ENCODE measurements at places on chromosomes 1 and 21. TPM values are rescaled to one million over a fixed set of nuclear protein-coding genes. Genes with fewer than 3 reads are reported as not detected.

- DNase-seq, result no peak
Measured at GRCh38 chr1:167617153-167618147, 12.6 kb upstream of the RCSD1 start.

- DNase-seq, result no peak
Measured at GRCh38 chr1:231422798-231423309, 767 bp upstream of the EGLN1 start.

The MCOLN3 gene
- 0.74 TPM for total RNA-seq

DNA sequence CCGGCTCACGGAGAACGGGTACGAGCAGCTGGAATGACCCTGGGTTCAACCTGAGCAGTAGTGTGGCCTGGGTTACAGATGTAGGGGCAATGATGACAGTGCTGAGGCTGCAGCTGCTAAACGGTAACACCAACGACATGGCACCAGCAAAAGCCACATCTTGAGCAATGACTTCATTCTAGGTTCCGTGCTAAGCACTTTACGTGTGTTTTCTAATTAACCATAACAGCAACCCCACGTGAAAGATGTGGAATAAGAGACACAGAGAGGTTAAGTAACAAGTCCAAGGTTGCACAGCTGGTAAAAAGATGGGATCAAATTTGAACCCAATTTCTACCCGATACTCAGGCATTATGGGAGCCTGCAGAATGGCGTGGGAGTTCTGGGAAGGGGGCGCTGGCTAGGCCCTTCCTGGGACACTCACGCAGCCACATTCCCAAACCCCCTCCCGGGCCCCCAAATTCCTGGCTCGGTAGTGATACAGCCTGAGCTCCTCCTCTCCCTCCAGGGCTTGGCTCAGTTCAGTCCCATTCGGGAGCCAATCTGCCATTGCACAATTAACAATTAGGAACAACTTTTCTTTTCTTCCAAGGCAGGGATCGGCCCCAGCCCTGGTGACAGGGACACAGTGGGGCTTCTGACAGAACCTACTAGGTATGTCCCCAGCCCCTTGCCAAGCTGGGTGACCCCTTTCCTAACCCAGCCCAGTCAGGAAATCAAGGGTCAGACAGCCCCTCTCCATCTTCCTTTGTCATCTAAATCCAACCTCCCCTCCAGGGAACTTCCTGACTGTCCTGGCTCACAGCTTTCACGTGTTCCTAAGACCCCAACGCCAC is 23.8 kb upstream of the ECE1 start:
- no peak for DNase-seq

The DNTTIP2 gene
- total RNA-seq, result 75.7 TPM

The SYPL2 gene
- total RNA-seq, result 0.10 TPM

GRCh38 chr1:109828756-109829505 is 65.2 kb upstream of the EPS8L3 start:
- DNase-seq, result no peak

GRCh38 chr1:3787349-3787715 is 9.0 kb downstream of the LRRC47 start:
- DNase-seq, result peak; percentile 82

DNA sequence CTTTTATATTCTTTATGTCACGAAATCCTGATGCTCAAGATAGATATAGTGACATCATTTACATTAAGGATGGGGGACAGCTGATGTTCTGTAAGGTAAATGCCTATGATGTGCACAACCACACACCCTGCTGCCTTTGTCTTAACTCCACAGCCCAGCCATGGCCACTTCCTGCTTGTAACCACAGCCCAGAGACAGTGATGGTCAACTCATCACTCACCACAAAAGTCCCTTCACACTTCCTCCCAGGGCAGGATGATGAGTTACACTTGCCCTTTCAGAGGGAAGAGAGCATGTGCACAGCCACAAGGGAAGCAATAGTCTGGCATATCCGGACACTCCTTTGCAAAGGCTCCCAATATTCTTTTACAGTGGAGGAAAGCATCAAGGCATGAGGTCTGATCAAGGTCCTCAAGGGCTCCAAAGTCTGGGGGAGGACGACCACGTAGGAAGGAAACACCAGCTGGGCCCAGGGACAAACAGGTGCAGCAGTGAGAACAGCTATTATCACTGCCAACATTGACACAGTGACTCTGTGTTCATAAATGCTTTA is 53.8 kb downstream of the PLPP3 start:
- peak; percentile 1 for DNase-seq

DNA sequence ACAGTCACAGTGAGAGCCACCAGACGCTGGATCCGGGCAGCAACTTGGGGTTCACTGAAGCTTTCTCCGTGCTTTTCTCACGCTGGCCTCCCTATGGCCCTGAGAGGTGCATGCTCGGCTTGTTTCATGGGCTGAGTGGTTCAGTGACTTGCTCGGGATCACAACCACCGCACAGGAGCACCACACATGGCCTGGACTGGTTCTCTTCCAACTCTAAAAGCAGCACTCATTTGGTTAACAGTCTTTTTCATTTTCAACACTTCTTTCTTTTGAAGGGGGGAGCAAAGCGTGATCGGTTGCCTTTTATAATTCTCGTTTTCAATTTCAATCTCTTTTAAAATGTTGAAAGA is 26.2 kb downstream of the UBIAD1 start:
- no peak for DNase-seq

- DNase-seq, result no peak
Measured at GRCh38 chr1:1781526-1781903, 3.2 kb upstream of the NADK start.

The LIN28A gene
- total RNA-seq, result not detected

DNA sequence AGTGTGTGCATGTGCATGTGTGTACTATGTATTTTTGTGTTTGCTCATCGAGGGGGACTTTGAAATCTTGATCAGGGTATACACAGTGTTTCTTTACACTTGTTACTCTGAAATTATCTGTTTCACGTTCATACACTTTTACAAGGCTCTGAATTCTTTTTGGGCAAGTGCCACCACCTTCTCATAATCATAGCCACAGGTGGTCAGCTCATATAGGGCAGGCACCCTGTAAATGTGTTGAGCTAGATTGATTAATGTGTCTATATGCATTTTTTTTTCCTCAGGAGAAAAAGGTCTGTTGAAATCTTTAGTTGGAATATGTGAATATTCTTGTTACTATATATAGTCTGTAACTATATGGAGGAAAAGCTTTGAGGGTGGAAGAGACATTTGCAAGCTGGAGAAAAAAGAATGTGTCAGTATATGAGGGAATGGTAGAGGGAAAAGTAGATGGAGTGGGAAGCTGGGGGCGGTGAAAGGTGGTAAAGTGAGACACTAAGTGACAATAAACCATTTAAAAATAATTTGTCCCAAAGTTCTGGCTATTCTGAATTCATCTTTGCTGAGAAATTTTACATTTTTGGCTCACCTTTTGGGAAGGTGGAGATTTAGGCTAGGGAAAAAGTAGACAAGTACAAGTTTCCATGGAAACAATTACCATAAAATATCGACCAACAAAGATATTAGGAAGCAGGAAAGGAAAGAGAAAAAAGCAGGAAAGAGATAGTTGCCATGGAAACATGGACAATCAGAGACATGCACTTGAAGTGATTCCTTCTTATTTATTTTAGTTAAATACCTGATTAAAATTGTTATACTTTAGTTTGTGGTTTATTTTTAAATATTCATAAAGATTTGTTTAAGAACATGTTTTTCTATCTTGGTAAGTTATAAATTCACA is 277.5 kb downstream of the PDE4B start:
- no peak for DNase-seq

DNA sequence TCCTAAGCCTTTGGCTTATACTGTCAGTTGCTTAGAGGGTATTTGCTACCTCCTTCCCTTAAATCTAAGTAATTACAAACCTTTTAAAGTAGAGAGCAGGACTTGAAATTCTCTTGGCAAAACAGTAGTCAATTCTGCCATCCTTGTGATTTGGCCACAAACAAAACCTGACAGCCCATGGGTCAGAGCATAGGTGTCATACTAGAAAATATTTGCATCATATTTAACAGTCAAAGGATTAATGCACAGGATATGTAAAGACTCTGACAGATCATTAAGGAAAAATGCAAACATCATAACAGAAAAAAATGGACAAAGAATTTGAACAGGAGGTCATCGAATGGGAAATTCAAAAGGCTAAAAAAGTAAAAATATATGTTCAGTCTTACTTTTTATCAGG is 50.5 kb downstream of the ZFYVE9 start:
- no peak for DNase-seq

The TBCE gene
- total RNA-seq, result 27.7 TPM

GRCh38 chr1:245398180-245398579 is 243.4 kb downstream of the KIF26B start:
- DNase-seq, result no peak

DNA sequence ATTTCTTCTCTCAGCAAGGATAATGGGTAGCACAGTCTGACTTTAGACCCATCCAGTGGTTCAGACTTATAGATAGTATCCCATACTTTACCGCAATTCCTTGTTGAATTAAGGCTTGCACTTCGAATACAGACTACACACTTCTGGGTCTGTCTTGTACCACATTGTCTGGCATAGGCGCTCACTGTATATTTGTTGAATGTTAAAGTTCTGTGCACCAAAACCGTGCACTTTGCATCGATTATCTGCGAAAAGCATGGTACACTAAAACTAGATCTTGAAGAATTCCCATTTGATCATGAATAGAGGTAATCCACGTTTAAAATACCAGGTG is 556 bp upstream of the RYR2 start:
- no peak for DNase-seq

GRCh38 chr1:37561133-37562132 is 4.7 kb downstream of the DNALI1 start:
- peak; percentile 52 for DNase-seq

DNA sequence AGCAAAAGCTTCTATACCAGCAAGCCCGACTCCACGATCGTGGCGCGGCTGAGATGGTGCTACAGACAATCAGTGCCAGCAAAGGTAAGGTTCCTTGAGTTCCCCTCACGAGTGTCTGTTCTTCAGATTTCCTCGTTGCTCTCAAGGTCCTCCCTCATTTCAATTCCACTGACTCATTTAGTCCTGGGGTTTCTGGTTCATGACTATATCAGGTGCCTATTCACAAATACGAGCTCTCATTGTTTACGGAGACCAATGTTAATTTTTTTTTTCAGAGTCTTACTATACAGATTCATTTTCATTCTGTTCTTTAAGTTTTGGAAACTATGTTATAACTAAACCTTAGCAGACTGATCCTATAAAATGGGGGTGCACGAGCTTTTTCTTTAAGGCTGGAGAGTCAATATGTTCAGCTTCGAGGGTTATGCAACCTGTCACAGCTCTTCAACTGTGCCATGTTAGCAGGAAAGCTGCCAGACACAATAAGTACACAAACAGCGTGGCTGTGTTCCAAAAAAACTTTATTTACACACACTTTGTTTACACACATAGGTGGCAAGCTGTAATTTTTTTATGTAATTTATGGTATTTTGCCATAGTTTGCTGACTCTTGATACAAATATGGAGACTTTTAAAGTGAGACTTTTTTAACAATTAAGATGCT is 134.3 kb downstream of the ZP4 start:
- DNase-seq, result no peak

DNA sequence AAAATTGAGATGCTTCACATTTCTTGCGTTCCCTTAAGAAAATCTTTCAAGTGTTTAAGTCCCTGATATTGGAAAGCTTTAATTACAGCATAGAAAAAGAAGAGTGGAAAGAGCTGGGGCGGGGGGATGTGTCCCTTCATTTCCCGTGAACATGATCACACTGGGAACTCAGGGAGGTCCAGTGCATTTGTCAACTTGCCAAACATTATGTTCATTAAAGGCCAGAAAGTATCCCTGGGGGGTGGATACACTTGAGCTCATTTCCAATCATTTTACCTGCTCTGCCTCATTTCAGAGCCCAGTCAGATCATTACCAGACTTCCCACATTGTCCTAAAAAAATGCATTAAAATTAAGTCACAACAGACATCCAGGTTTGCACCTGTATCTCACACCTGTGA is 123.6 kb upstream of the KCNJ15 start:
- no peak for DNase-seq

The CD1D gene
- total RNA-seq, result not detected

GRCh38 chr21:44842721-44843445 is 25.0 kb upstream of the SUMO3 start:
- DNase-seq, result no peak

- DNase-seq, result no peak
Measured at GRCh38 chr1:39270368-39270767, 65.9 kb downstream of the MACF1 start.

DNA sequence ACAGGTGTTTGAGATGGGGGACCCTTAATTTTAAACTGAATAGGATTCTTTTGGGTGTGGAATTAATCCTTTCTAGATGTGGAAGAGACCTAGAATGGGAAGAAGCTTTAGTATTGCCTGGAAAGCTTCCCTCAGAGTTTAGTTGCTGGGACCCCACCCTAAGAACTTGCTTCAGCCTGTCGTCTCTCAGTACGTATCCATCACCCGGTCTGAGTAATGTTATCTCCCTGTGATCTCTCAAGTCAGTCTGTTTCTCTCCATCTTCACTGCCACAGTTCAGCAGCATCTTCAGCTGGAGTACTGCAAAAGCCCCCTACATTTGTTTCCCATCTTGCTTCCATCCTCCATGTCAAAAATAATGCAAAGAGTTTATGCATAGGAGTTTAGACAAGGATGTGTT is 28.9 kb downstream of the CNST start:
- DNase-seq, result no peak

DNA sequence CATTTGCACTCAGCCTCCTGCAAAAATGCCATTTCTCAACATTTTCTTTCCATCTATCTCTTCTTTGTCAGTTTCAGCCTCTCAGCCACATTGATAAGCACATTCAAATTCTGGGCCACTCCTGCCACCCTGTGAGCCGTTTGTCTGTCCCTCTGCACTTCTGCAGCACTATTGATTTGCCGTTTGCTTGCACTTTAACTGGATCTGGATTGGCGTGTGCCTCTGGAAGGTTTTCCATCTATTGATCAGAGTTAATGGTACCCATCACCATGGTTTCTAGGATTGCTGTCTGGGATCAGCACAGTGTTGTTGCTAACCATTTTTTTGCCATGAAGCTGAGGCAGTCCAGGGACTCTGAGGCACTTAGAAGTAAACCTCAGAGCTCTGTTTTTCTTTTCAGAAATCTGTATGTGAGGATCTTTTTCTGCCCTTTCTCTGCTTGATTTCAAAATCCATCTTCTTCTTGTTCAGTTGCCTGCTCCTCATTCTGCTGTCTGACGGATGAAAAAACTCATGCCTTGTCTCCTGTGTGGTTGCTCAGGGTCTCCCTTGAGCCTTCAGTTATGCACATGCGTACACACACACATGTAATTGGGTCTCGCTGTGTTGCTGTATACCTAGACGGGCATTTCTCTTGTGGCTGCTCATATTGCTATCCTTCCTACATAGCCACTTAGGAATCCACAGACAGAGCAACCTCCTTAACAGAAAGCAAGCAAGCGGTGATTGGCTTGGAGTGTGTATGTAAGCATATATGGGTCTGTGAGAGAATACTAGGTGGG is 67.9 kb downstream of the NOS1AP start:
- DNase-seq, result no peak

- DNase-seq, result no peak
Measured at GRCh38 chr1:192962901-192963300, 96.3 kb downstream of the UCHL5 start.

Measured in activated T-cell treated with anti-CD3 and anti-CD28 coated beads, Interleukin-2, amount 50 U/mL, for 72 hours (primary cell).